Activated gamma-delta T cell treated with anti-CD3 and anti-CD28 coated beads, Interleukin-2, amount 50 U/mL, for 16 hours (primary cell): ENCODE measurements at places on chromosomes 3 and 15.
A peak's percentile ranks its signal among the peaks of the same experiment; 100 is the strongest.

DNA sequence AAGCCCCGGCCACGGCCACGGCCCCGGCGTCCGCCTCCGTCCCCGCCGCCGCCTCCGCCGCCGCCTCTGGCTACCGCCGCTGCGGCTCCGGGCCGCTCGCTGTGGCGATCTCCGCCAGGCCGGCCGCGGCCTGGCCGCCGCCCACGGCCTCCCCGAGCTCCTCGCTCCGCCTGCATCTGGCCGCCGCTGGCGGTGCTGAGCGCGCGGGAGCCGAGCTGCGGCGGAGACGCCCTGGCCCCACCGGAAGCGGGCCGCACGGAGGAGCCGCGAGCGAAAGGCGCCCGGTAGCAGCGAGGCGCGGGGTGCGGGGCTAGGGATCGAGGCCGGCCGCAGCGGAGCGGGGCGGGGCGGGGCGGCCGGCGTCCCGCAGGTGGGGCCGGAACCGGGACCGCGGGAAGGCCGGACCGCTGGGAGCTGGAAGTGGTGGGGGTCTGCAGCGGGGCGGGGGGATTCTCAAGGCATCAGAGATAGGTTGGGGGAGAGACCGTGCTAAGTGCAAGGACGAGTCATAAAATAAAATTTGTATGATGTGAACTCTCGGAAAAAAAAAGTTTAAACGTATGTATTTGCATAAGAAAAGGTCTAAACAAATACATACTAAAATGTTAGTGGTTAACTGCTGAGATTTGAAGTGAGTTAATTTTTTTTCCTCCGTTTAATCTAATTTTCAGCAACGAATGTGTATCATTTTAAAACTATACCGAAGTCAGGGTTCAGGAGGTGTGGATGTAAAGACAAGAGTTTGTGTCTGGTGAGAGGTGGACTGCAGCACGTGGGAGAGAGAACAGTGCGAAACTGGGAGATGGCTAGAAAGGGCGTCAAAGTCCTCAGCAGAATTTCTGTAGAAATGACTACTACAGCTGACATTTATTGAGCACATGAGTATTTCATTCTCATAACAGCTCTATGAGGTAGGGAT, at the start of gene AVEN:
Gene AVEN (minus strand): TSS at position 334 of the 919 bp plus-strand sequence. CDS start 158 bp downstream, at position 176.
- peak; percentile 31 for DNase-seq

DNA sequence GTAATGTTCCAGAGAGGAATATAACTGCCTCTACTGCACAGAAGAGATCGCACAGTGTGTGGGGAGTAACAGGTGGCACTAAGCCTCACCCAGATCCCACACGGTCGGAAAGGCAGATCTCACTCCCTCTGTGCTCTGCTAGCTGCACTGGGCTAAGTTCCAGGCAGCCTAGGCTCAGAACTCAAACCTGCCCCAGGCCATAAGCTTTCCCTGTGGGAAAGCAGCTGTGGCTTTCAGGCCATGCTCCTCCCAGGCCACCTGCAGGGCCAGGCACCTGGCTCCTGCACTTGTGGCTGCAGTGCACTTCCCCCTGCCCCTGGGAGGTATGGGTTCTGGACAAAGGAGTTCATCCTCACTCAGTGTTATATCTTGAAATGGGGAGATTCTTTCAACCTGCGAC, 27.5 kb downstream of the PCCB start:
- DNase-seq: no peak

- no peak for DNase-seq
These were observed 26.6 kb downstream of the CLDN18 start for GRCh38 chr3:138036572-138036971.

- DNase-seq: no peak
These were observed 44.0 kb downstream of the PSMD6 start for GRCh38 chr3:63979093-63979885.

DNA sequence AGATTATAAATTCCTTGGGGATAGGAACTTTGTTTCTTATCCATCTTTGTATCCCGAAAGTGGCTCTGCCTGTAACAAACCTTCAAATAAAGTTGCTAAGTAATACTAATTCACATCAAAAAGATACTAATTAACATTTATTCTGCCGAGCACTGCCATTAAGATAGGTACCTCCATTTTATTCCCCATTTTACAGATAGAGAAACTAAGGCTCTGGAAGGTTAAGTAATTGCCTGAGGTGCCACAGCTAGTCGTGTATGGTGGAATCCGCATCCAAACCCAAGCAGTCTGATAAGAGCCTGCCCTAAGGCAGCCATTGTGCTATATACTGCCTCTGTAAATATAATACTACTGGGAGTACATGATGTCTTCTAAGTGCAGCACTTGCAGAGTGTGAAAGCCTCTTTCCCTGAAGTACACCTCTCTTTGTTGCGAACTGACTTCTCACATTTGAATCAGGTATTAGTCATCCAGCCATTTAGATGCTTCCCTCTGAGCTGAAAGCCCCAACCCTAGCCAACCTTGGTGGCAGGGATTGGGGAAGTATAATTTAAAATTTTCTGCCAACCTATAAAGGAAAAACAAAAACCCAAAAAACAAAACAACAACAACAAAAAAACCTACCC, 78.5 kb upstream of the CHD2 start:
- no peak for DNase-seq

DNA sequence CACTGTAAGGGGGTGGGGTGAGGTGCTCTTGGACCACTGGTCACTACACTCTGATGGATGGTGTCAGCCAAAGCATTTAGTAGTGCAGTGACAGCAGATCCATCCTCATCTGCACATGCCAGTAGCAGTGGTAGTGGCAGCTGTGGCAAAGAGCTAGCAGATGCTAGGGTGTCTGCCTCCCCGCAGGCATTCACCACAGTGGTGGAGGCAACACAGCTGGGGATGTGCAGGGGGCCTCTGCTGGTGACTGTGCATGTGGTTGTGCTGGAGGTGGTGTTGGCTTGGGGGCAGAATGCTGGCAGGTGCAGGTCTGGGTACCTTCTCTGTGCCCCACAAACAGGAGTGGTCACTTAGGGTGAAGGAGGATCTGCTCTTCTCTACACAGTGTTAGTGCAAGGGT, 19.4 kb upstream of the DCUN1D1 start:
- no peak for DNase-seq

DNA sequence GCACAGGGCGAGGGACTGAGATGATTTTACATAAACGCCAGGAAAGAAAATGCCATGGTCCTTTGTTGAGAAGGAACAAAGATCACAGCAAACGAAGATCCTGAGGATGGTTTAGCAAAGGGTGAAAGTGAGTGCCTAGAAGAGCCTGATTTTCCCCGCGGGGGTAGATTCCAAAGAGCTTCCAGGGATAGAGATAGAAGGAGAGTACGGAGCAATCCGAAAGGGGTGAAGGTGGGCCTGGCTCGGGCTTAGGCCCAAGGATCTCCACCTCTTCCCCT, 977 bp downstream of the CDC25A start:
- DNase-seq: no peak

DNA sequence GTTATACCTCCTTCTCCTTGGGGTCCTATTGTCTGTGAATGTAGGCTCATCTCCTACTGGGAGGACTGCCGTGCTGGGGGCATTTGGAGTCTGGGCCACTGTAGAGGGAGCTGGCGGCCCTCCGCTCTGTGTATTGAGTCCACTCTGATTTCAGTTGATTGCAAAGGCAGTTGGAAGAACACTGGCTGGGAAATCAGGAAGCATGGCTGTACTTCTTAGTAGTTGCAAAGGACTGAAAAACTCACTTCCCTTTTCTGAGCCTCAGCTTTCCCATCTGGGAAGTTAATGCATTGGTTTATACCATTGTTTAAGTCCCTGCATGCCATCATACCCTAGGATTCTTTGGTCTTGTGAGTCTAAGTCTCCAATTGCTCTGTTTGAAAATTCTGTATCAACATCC, 46.7 kb downstream of the TMED3 start:
- DNase-seq: no peak
